ELF-1 (cell line): ENCODE measurements at places on chromosomes 3 and 15.

GRCh38 chr15:96860741-96861140 lies 530.2 kb downstream of the NR2F2 start:
- no peak for DNase-seq

DNA sequence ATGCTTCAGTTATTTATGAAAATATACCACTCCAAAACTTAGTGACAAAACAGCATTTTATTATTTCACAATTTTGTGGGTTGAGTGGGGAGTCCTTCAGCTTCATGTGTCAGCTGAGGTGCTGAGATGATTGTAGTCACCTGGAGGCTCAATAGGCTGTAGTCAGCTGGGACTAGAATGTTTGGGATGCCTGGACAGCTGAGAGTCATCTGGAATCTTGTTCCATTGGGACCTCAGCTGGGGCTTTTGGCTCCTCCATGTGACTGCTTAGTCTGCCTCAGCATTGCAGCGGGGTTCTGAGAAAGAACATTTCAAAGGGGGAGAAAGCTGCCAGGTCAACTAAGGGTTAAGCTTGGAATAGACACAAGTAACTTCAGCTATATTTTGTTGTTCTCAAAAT lies 13.4 kb downstream of the STT3B start:
- peak; percentile 47 for DNase-seq

GRCh38 chr3:119500265-119500664 lies 1.9 kb downstream of the TIMMDC1 start:
- DNase-seq = no peak

- DNase-seq = no peak
These were observed 194.3 kb upstream of the C2CD4B start for GRCh38 chr15:62359416-62359815.

- no peak for DNase-seq
These were observed 306.6 kb upstream of the KCNH8 start for GRCh38 chr3:18841422-18842343.

DNA sequence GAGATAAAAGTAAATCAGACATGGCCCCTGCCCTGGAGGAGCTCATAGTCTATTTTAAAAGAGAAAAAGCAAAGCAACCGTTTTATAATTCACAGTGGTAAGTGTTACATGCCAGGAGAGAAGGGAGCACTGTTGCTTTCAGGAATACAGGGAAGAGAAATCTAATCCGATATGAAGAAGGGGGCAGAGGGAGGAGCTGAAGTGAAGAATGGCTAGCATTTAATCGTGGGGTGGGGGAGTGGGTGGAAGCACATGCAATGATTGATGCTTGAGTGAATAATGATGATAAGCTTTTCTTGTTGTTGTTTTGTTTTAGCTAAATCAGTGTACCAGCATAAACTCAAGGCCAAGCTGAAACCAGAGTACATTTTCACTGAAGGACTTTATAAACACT lies 629.5 kb downstream of the MAGI1 start:
- no peak for DNase-seq

- no peak for DNase-seq
These were observed 52.6 kb upstream of the AKAP13 start for GRCh38 chr15:85327820-85328219.

- no peak for DNase-seq
These were observed 72.6 kb downstream of the NPTN start for GRCh38 chr15:73560501-73561117.

GRCh38 chr3:194075802-194076460 lies 60.0 kb upstream of the HES1 start:
- no peak for DNase-seq

- no peak for DNase-seq
These were observed 935.2 kb downstream of the TBL1XR1 start for GRCh38 chr3:176262071-176262470.

DNA sequence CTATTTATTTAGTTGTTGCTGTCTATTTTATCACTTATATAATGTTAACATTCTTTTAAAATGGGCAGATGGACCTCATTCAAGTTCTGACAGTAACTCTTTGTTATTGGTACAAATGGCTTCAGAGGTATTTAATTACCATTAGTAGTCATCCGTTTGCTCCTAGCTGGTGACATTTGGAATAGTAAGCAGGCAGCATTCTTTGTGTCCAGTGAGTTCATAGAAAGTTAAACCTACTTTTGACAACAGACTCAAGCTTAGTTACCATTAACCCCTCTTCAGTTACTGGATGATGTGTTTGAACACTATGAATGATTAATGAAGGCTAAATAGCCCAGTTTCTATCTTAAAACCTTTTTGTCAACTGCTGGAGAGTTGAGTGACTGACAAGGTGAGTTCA lies 500.7 kb upstream of the ATP11B start:
- no peak for DNase-seq

GRCh38 chr15:90595763-90596155 lies 66.0 kb downstream of the CRTC3 start:
- no peak for DNase-seq

- no peak for DNase-seq
These were observed 42.9 kb downstream of the SIDT1 start for GRCh38 chr3:113575206-113575605.

DNA sequence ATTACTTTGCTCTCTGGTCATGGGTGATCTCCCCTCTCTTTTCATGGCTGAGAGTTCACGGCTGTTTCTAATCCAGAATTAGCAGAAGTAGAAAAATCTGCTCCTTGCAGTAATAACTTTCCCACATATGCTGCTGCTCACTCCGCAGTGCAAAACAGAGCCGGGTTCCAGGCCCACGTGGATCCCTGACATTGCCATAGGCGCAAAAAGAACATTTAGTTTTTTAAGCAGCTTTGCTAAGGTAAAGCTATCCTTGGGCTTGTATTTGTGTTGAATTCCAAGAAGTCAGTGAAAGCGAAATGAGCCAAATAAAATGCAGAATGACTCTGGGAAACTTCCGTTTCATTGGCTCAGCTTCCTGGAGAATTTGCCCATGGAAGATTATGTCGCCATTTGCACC lies 633.7 kb upstream of the SUCLG2 start:
- DNase-seq = no peak

DNA sequence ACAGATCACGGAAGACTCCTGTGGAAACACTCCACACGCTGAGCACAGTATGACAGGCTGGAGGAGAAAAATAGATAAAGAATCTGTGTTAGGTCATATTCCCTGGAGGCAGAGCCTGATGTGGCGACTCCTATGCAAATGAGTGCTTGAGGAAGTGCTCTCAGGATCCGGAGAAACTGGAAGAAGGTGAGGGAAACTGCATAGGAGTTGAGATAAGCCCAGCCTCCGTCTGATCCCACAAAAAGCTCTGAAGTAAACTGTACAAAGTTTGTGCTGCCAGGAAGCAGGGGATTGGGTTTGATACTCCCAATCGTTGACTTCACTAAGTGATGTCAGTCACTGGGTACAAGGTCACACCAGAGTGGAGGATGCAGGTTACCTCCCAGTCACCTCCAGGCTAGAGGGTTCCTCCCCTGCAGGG lies 33.4 kb downstream of the OSBPL10 start:
- peak; percentile 44 for DNase-seq

DNA sequence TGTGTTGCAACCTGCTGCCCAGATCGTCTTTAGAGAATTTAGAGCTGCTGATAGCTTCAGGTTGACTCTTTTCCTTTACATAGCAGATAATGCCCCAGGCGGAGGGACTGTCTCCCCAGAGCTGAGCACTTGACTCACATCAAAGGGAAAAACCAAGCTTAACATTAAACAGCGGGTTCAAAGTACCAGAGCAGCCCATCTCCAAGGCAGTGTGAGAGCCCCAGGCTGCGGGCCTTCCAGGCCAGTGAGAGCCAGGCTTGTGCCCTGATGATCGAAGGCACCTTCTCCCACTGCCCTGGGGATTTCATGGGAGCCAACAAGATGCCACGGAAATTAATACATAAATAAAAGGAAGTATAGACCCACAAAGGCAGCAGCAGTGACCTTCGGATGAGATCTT lies 275.6 kb downstream of the XXYLT1 start:
- peak; percentile 36 for DNase-seq

- DNase-seq = no peak
These were observed 15.8 kb upstream of the SLC6A1 start for GRCh38 chr3:10976770-10977169.

DNA sequence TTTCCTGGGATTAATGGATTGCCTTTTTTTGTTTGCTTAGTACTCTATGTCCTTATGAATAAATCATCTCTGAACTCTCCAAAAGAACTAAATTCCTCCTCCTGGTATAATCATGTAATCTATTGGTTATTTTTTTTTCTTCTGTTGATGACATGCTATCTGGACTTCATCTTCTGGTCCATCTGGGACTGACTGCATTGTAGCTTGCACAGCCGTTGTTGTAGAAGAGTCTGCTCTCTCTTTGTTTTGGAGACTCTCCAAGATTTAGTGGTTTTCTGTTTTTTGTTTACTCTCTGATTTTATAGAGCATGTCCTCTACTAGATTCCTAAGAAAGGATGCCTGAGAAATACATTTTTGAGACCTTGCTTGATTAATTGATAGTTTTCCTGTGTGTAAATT lies 19.1 kb downstream of the IREB2 start:
- no peak for DNase-seq

- no peak for DNase-seq
These were observed 140.6 kb downstream of the GBE1 start for GRCh38 chr3:81620849-81621248.

- no peak for DNase-seq
These were observed 4.9 kb downstream of the CADPS start for GRCh38 chr3:62870321-62870720.

DNA sequence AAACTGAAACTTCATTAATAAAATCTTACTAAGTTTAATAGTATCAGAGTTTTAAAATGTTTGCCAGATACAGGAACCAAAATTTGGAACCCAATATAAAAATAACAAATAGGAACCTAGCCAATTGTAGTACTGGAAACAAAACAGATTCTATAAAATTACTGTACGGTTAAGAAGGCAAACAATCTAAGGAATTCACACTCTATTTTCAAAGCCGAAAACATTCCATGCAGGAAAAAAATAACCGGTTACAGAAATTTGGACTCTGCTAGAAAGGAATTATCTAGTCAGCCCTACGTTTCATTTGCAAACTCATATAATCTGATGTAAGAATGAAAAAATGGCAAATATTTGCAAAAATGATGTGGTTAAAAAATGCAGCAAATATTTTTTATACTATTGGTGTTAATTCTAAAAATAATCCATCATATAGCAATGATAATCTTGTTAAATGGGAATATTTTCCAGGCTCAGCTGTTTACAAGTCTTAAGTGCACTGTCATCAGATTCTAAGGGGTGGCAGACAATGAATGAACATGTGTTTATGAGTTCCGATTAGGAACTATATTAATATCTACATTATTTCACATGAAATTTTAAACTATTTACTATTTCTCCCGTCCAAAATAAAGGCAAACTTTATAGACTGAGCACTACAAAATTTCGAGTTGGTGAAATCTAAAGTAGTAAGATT lies 58.1 kb downstream of the DCBLD2 start:
- no peak for DNase-seq

DNA sequence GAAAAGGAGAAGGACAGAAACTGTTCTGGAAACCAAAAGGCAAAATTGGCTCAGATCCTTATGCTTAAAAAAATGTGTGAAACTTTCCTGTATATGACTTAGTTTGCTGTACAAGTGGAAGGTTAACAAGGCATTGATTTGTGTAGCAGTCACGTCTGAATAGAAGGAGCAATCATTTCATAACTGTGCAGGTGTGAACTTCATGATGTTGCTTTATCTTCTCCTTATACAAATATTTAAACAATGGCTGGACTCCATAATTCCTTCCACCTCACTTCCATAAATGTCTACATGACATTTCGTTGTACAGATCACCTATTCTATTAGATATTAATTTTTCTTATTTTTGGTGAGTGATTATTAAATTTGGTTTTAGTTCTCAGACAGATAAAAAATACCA lies 382.7 kb upstream of the NPAP1 start:
- DNase-seq = no peak

- no peak for DNase-seq
These were observed 661.2 kb upstream of the BCHE start for GRCh38 chr3:166498446-166498845.

- DNase-seq = no peak
These were observed 290.0 kb upstream of the GADL1 start for GRCh38 chr3:31184261-31185061.

DNA sequence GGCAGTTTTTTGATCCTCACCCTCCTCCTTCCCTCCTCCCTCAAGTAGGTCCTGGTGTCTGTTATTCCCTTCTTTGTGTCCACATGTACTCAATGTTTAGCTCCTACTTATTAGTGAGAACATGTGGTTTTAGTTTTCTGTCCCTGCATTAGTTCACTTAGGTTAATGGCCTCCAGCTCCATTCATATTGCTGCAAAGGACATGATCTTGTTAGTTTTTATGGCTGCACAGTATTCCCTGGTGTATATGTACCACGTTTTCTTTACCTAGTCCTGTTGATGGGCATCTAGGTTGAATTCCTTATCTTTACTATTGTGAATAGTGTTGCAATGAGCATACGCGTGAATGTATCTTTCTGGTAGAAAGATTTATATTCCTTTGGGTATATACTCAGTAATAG lies 61.7 kb upstream of the FGF7 start:
- no peak for DNase-seq

DNA sequence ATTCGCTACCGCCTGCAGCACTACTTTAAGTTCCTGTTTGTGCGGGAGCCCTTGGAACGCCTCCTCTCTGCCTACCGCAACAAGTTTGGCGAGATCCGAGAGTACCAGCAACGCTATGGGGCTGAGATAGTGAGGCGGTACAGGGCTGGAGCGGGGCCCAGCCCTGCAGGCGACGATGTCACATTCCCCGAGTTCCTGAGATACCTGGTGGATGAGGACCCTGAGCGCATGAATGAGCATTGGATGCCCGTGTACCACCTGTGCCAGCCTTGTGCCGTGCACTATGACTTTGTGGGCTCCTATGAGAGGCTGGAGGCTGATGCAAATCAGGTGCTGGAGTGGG lies 995 bp downstream of the CHST14 start:
- DNase-seq = peak; percentile 87

- no peak for DNase-seq
These were observed 191.8 kb downstream of the FAM43A start for GRCh38 chr3:194877291-194878119.

GRCh38 chr15:62472616-62473299 lies 307.7 kb upstream of the C2CD4B start:
- DNase-seq = peak; percentile 79

DNA sequence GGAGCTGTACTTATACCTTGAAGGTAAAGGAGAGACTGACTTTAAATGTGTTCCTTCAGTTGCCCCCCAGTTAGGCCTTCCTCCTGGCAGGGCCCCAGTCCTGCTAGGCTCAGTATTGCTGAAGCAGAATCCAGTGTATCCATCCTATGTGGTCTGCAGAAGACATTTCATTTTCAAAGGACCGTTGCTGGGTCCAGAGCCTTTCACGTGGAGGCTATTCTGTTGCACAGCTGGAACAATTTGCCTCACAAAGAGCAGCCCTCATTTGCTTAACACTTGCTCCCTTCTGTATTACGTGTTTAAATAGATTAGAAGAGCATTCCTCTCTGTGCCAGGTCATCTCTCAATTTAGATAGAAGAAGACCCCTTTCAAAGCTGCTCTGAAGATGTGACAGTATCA lies 78.9 kb upstream of the CFAP20DC start:
- peak; percentile 85 for DNase-seq

DNA sequence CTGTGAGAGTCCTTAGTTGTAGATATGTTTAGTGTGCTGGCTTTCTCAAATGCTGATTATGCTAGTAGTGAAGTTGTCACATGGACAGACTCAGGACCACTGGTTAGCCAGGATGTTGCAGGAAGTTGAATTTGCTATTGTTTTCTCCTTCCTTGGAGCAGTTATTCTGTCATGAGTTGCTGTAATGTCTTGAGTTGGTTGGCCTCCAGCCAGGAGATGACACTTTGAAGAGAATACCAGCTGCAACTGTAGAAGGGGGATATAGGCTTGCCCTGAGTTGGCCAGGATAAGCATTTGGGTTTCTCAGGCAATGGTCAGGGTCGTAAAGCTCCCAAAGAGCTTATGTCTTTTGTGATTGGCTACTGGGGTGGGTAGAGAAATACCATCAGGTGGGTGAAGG lies 206.7 kb downstream of the ZNF621 start:
- DNase-seq = no peak
